ENCODE measurements at places on chromosomes 12 and 14. TPM values are rescaled to one million over a fixed set of nuclear protein-coding genes. Genes with fewer than 3 reads are reported as not detected.

C12orf54 gene
- total RNA-seq: not detected

ADAM21 gene
- not detected for total RNA-seq

KRT2 gene
- total RNA-seq: not detected

GDF3 gene
- not detected for total RNA-seq

NPFF gene
- not detected for total RNA-seq

CNTN1 gene
- total RNA-seq: 53.7 TPM

SDR9C7 gene
- total RNA-seq: not detected

SERPINA10 gene
- 0.05 TPM for total RNA-seq

IL23A gene
- total RNA-seq: 0.43 TPM

GLIPR1L2 gene
- 0.13 TPM for total RNA-seq

B4GALNT3 gene
- 0.69 TPM for total RNA-seq

DNAH10 gene
- total RNA-seq: 0.31 TPM

FGD6 gene
- total RNA-seq: 13.6 TPM

CLEC2B gene
- total RNA-seq: 1.6 TPM

KRT85 gene
- not detected for total RNA-seq

SLC15A4 gene
- 24.8 TPM for total RNA-seq

ZNF891 gene
- 0.37 TPM for total RNA-seq

LRP6 gene
- 9.4 TPM for total RNA-seq

LGMN gene
- total RNA-seq: 60.0 TPM

JPH4 gene
- total RNA-seq: 0.10 TPM

RCOR1 gene
- total RNA-seq: 26.4 TPM

MPHOSPH9 gene
- 28.3 TPM for total RNA-seq

Data from A549 treated with Hydrocortisone at 1 μM for 4 hours (cell line).